ENCODE measurements at places on chromosomes 12 and 14.

DNA sequence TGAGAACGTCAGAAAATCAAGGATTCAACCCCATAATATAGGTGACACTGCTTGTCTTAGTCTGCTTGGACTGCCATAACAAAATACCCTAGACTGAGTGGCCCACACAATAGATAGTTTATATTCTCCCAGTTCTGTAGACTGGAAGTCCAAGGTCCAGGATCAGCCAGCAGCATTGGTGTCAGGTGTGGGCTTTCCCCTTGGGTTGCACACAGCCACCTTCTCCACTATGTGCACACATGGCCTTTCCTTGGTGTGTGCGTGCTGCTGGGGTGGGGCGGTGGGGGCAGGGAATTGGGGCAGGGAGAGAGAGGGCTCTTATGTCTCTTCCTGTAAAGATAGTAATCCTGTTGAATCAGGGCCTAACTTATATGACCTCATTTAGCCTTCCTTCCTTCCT lies 106.4 kb downstream of the SLC25A47 start:
- DNase-seq, result no peak

- no peak for DNase-seq
Observed at GRCh38 chr12:47825173-47825639, 5.5 kb upstream of the HDAC7 start.

DNA sequence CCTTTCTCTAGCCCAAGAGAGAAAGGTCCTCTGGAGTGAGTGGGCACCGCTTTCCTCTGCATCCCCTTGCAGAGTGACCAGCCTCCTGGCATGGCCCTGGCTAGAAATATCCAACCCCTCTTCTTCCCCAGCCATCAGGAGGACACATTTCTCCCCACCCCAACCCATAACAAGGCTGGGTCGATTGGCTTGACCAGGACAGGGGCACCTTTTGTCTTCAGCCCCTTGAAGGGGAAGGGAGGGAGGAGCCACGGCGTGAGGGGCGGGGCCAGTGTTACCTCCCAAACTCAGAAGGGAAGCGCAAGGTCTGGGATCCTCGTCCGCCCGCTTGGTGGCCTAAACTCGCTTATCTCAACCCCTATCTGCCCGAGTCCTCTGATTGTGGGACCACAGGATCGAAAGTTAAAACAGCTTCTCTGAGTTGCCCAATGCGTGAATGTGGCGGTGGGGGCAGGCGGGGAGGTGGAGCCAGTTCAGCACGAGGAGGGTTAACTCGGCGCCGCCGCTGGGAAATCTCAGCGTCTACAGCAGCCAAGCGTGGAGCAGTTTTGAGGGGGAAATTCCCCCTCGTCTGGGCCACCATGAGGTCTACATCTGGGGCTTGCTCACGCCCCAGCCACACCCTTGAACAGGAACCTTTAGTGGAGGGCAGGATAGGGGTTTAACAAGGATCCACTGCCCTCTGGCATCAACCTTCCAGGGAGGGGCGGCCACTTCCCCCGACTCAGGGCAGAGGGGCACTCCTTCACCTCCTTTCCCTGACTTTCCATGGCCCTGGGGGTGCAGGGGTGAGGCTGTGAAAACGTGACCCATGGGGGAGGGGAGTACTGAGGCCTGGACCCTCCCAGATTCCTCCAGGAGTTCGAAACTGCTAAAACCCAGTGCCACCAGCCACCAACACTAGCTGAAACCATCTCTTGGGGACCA lies 795 bp downstream of the STAT6 start:
- DNase-seq, result no peak

GRCh38 chr12:72692338-72692737 lies 420.2 kb downstream of the TRHDE start:
- DNase-seq, result no peak

DNA sequence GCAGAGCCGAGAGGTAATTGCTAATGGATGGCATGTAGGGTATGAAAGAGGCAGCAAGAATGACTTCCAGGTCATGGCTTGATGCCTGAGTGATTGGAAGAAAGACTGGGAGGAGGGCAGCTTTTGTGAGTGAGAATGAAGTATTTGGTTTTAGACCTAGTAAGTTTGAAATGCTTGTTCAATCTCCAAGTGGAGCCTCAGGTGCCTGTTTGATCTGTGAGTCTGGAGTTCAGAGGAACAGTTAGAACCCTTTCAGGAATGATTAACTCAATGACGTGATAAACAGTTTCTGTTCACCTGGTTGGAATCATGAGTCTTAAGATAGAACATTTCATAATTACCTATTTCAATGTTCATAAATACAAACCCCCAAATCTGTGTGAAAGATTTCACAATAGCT lies 10.4 kb downstream of the KCNJ8 start:
- no peak for DNase-seq

- no peak for DNase-seq
Observed at GRCh38 chr12:44099486-44099885, 263.6 kb downstream of the TMEM117 start.

- DNase-seq, result no peak
Observed at GRCh38 chr12:65182012-65182739, 12.8 kb downstream of the LEMD3 start.

DNA sequence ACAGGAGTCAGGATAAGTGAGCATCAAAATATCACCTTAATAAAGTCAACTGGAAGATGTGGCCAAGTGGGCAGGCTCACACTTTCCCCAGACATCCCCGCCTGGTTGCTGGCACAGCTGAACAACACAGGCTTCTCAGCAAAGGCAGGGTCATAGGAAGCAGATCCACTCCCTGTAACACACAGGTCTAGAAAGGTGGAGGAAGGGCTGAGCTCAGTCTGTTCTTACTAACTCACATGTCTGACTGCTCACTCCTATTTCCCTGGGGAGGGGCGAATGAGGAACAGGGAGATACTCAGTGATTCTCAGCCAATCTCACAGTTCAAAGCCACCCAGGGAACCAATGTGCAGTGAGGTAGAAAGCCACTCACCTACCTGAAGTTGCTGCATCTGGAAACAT lies 45.0 kb upstream of the AMN1 start:
- no peak for DNase-seq

DNA sequence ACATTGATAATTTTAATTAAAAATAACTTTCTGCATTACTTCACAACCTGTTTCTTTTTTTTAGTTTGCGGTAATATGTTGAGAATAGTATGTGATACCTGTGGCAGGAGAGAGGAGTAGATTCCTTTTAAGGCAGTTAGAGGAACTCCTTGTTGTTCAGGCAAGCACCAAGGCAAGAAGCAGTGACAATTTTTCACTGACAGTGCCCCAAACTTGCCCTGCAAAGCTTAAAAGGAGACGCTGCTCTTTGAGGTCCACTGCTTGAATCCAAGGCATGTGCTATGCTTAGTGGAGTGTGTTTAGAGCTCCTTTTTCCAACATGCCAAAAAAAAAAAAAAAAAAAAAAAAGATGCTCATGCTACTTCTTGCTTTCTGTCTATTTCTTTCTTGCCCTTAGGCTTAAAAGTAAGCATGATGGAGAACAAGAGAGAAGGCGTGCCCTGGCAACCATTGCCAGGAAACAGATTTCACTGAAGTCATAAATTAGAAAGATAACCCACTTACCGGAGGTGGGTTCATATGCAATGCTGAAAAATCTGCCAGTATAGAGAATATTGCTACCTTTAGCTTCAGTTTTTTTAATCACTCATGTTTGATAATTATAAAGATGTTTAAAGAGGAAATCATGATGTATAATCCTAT lies 58.3 kb upstream of the DYRK2 start:
- DNase-seq, result no peak

DNA sequence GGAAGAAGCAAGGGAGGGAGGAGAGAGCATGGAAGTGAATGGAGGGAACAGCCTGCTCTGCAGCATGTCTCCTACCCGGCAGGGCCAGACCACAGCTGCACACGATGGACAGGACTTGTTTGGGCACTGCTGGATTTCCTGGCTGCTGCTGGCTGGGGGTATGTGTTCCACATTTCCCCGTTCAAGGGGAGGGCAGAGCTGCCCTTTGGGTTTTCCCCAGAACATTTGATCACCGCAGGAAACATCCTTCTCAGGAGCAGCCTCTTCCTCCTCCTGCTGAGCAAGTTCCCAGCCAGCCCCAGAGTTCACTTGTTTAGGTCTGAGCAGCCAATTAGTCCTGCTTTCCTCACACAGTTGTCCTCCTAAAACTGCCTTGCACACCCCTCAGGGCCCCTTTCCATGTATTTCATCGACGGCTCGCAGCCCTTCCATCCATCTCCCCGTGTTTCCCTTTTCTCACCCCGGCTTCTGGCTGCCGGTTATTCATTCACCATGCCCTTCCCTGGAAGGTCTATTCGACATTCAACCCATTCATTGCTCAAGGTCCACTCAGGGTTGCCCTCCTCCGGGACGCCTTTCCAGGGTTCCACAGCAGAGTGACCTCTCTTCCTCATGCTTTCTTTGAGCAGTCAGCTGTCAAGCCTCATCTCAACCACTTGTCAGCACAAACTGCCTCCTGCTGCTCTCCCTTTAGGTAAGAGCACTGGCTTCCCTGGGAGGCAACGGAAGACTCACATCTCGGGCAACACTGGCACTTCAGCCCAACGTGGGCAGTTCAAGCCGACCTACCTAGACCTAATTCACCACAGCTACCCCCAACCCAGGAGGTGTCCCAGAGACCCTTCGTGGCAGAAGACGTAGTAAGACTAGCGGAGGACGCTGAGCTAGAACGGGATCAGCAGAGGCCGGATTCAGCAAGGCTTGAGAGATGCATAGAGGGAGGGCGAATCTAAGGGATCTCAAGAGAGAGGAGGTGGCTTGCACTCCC lies 20.1 kb upstream of the ANO2 start:
- no peak for DNase-seq

GRCh38 chr14:35480119-35480769 lies 53.7 kb upstream of the INSM2 start:
- DNase-seq, result no peak

- no peak for DNase-seq
Observed at GRCh38 chr14:100274250-100274649, 32.0 kb downstream of the SLC25A29 start.

DNA sequence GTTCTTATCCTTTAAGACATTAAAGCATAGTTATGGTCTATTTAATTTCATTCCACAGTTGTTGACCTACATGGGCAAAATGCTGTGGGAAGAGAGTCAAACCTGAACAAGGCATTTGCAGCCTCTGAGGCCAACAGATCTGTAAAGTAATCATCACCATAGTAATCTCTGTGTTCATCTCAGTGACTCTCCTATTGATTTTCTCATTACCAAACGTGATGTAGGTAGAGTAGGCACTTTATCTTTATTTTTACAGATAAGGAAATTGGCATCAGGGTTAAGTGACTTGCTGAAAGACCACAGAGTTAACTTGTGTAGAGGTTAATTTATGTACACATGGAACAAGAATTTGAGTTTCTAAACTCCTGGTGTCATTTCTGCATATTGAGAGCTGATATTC lies 203.0 kb downstream of the ESR2 start:
- DNase-seq, result no peak

- no peak for DNase-seq
Observed at GRCh38 chr14:65552724-65553123, 140.2 kb downstream of the FUT8 start.

- no peak for DNase-seq
Observed at GRCh38 chr14:55964091-55964490, 154.1 kb upstream of the PELI2 start.

DNA sequence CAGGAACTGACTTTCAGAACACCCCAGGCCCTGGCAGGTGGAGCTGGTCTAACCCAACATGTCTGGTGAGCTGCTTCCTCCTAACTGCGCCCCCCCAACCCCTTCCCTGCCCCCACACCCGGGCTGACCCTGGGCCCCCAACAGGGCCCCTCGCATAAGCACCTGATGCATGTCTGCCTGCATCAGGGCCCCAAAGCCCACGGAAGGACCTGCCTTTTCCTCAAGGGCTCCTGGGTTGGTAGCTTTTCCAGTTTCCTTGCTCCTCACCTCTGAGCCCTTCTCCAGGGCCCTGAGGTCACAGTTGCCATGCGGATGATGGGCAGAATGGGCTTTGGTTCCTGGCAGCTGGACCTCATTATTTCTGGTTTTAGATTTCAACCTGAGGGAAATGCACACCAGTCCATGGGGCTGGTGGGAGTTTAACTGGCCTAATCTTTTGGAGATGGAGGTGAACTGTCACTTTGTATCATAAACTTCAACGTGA lies 18.5 kb downstream of the TESC start:
- no peak for DNase-seq

DNA sequence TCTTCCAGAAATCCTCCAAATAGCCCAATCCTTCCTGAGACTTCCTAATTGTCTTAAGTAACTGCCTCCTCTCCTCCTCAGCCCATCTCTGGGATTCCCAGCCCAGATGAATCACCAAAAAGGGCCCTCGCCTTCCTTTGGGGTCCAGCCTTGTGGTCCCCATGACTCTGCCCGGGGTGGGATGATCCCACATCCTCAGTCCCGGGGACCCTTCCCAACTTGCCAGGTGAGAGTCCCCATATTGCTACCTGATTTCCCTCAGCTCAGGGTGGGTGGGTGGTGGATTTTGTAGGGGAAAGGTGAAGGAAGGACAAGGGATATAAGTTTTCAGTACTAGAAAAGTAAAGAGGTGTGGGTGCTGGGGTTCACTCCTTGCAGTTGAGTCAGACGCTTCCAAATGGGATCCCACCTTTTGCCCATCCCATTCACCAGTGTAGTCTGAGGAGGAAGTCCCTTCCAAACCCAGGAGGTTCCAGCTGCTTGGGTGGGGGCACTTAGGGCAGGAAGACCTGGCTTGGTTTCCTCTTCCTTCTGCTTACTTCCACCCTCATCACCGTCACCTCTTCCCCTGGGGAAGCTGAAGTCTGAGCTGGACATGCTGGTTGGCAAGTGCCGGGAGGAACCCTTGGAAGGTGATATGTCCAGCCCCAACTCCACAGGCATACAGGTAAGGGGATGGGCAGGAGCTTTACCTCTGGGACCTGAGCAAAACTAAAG lies 5.6 kb downstream of the GLI1 start:
- no peak for DNase-seq

DNA sequence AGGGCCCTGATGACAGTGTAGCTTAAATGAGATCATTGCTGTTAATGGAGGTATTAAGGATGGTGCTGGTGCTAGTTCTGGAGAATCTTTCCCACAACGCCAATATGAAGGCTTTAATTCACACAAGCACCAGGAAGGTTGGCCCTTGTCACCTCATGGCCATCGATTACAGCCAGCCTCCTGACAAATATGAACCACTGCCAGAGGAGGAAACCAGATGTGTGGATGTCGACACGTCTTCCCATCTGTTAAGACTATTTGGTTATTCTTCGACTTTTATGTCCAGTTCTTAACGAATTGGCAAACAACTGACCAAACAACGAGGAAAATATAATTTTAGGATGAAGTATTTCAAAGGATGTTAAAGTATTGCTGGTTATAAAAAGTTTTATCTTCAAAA lies 79.5 kb downstream of the PIK3C2G start:
- DNase-seq, result no peak

Measured in NCI-H1048 (cell line).